ENCODE measurements at places on chromosomes 4 and X.

GRCh38 chr4:178293601-178294000, 851.4 kb upstream of the AGA start:
- DNase-seq, result no peak

- no peak for DNase-seq
Observed at GRCh38 chrX:136106920-136107528, 40.3 kb upstream of the FHL1 start.

- no peak for DNase-seq
Observed at GRCh38 chr4:38298868-38299713, 338.9 kb downstream of the PTTG2 start.

DNA sequence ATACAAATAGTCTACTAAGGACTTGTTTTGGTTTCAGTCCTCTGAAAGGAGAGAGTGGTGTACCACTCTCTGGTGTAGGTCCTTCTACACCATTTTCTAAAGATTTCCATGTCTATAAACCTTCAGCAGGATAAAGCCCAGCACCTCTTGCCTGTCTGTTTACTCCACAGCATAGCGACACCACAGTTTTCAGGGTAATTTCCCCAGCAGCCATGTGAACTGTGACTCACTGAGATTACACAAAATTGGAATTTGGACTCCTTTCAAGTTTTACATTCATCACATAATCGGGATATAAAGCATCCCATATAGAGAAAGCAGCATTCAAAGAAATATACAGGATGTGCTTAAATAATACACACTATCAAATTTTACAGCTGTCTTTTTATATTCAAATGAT, 229.6 kb downstream of the PRDM5 start:
- no peak for DNase-seq

GRCh38 chrX:11341274-11342201, 48.3 kb downstream of the AMELX start:
- DNase-seq, result no peak

DNA sequence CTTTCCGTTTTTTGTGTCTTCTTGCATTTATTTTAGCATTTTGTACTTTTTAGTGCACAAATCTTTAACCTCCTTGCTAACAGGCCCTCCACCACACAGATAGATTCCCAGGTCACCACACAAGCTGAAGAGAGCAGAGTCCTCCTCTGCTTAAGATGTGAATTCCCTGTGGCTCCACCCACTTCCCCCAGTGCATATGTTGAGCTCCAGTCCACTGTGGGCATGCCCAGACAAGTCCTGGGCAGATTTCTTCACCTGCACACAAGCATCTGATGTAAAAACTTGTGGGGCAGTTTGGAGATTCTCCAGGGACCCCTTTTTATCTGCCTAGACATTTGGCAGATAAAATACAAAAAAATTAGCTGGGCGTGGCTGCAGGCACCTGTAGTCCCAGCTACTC, 19.8 kb upstream of the PASD1 start:
- DNase-seq, result no peak

GRCh38 chr4:42985976-42986375, 93.5 kb downstream of the GRXCR1 start:
- no peak for DNase-seq

All from NCI-H2107 (cell line).